Ovary (tissue), 10 donors: ENCODE measurements at places on chromosomes 3 and 15. TPM values are rescaled to one million over a fixed set of nuclear protein-coding genes. Genes with fewer than 3 reads are reported as not detected.

BFSP2 gene
- polyA plus RNA-seq, result not detected

GPR149 gene
- polyA plus RNA-seq, result not detected

PLCD1 gene
- polyA plus RNA-seq, result 21.2 TPM

CPEB1 gene
- polyA plus RNA-seq, result 6.7 TPM
